Progenitor cell of endocrine pancreas (in vitro differentiated cells): ENCODE measurements at places on chromosomes 3 and 15. TPM values are rescaled to one million over a fixed set of nuclear protein-coding genes. Genes with fewer than 3 reads are reported as not detected.

TERB2 gene
- not detected in 2 replicates for total RNA-seq

DNA sequence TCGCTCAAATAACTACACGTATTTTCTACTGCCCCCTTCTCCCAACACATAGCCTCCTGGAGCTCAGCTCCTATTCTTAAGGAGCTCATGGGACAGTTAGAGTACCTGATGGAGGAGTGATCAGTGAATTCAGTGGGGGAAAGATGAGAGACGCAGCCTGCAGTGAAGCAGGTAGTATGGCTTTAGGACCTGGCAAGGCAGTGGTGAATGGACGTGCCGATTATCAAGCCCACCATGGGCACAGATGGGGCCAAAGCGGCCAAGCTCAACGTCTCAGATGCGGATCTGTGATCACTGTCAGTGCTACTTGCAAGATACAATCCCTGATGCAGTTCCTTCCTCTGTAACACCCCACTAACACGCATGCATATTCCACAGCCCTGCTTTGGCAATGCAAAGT lies 45.8 kb upstream of the ATP2B2 start:
- peaks cover 10% of the 10 kb centered on the region for H3K4me1 ChIP-seq
- no peak overlapping the region for H3K4me3 ChIP-seq
- H3K36me3 ChIP-seq, result no peaks in the 10 kb centered on the region
- no peaks in the 10 kb centered on the region for H3K27me3 ChIP-seq
- H3K27ac ChIP-seq, result no peak overlapping the region
- no peak for DNase-seq

GRCh38 chr3:148642616-148643015 lies 55.1 kb upstream of the AGTR1 start:
- no peak for DNase-seq
- no peak overlapping the region for H3K27ac ChIP-seq
- H3K4me3 ChIP-seq, result no peak overlapping the region
- no peaks in the 10 kb centered on the region for H3K4me1 ChIP-seq
- no peaks in the 10 kb centered on the region for H3K27me3 ChIP-seq
- no peaks in the 10 kb centered on the region for H3K36me3 ChIP-seq

- DNase-seq, result no peak
- H3K27ac ChIP-seq, result no peak overlapping the region
- H3K4me1 ChIP-seq, result no peaks in the 10 kb centered on the region
- H3K27me3 ChIP-seq, result no peaks in the 10 kb centered on the region
These were observed 21.1 kb downstream of the CCDC32 start for GRCh38 chr15:40543631-40544294.

ZPLD1 gene
- total RNA-seq, result not detected in 2 replicates

- no peaks in the 10 kb centered on the region for H3K27me3 ChIP-seq
- DNase-seq, result no peak
- no peaks in the 10 kb centered on the region for H3K36me3 ChIP-seq
- H3K4me1 ChIP-seq, result peaks cover 42% of the 10 kb centered on the region
- no peak overlapping the region for H3K4me3 ChIP-seq
- no peak overlapping the region for H3K27ac ChIP-seq
These were observed 119.8 kb downstream of the AKAP13 start for GRCh38 chr15:85500060-85500708.

DNA sequence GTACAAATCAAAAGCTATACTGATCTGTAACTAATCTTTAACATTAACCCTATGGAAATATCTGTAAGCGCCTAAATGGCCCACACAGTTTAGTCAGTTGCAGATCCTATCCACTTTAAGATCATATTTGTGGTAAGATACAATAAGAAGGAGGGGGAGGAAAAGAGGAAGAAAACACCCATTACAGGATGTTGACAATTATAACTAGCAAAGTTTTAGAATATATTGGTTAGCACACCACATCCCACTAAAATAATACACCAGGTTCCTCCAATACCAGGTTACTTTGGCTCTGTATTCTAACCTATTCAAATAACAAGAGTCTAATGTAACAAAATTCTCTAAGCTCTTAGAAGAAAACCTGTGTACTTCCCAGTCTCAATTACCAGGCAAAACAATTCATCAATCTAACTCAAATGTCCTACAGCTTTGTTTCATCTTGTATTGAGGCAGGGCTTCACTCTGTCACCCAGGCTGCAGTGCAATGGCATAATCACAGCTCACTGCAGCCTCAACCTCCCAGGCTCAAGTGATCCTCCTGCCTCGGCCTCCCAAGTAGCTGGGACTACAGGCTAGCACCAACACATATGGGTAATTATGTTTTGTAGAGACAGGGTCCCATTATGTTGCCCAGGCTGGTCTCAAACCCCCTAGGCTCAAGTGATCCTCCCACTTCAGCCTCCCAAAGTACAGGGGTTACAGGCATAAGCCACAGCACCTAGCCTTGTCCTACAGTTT lies 4.2 kb downstream of the SLC4A7 start:
- DNase-seq, result no peak
- no peak overlapping the region for H3K27ac ChIP-seq
- no peak overlapping the region for H3K4me3 ChIP-seq
- H3K4me1 ChIP-seq, result peaks cover 18% of the 10 kb centered on the region
- peaks cover 19% of the 10 kb centered on the region for H3K36me3 ChIP-seq
